Spinal cord (tissue), 10 donors: ENCODE measurements at places on chromosomes 4 and X. TPM values are rescaled to one million over a fixed set of nuclear protein-coding genes. Genes with fewer than 3 reads are reported as not detected.

GNRHR gene
- total RNA-seq = 0.10 TPM

DNA sequence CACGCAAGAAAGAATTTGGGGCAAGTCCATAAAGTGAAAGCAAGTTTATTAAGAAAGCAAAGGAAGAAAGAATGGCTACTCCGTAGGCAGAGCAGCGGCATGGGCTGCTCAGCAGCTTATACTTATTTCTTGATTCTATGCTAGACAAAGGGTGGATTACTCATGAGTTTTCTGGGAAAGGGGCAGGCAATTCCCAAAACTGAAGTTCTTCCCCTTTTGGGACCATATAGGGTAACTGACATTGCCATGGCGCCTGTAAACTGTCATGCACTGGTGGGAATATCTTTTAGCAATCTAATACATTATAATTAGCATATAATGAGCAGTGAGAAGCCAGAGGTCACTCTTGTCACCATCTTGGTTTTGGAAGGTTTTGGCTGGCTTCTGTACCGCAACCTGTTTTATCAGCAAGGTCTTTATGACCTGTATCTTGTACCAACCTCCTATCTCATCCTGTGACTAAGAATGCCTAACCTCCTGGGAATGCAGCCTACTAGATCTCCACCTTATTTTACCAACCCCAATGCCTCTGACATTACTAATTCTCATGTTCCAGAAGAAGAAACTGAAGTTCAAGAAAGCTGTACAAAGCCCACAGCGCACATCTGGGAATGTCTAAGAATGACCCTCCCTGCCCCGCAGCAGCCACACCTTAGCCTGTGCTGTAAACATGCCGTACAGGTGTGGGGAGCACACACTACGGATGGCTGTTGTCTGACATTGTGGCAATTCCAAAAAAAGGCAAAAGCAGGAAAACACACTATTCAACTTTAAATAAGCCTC lies 18.6 kb downstream of the RXFP1 start:
- no peak for DNase-seq

- DNase-seq = no peak
These were observed 170.3 kb downstream of the EFHC2 start for GRCh38 chrX:44173219-44173618.

GRCh38 chr4:76589402-76589801 lies 154.4 kb downstream of the SHROOM3 start:
- DNase-seq = no peak

GRCh38 chr4:38866973-38867477 lies 581 bp upstream of the FAM114A1 start:
- no peak for DNase-seq

DNA sequence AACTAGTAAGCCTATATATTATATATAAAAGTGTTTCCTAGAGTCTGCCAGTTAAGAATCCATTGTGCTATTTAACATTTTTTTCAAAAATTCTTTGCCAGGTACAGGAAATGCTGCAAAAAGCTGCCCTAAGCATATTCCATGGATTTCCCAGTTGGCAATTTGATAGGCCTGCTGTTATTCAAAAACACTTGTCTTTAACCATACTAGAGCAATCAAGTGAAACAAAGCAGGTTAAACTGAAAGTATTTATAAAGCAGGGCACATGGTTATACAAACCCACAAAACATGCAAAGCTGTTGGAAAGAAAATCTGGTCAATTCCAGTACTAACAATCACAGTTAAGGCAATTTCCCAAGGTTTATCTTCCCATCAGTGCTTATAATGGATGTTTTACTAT lies 159.9 kb downstream of the UNC5C start:
- DNase-seq = no peak
